ENCODE measurements at places on chromosomes 1 and 21.

- DNase-seq, result no peak
These were observed 68.3 kb downstream of the NENF start for GRCh38 chr1:212500983-212501382.

DNA sequence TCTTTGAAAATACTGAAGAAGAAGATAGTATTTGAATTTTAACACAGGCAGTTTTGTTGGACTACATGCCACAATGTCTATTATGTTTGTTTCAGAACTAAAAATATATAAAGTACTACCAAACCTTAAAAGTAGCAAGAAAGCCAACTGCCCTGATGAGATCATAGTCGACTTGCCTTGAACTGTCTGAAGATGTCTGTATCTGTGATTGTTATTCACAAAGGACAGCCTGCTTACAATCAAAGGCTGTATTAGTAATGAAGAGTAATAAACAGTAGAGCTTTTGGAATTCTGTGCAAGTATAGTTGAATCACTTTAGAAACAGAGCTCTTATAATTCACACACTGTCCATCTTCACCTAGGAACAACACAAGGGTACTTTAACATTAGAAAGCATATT, 228.3 kb downstream of the NCAM2 start:
- no peak for DNase-seq

- DNase-seq, result no peak
These were observed 13.2 kb upstream of the BEND5 start for GRCh38 chr1:48789903-48790302.

GRCh38 chr1:183019139-183019740, 4.0 kb upstream of the LAMC1 start:
- no peak for DNase-seq

- no peak for DNase-seq
These were observed 580 bp downstream of the DVL1 start for GRCh38 chr1:1348420-1349255.

Data from GM18507 (cell line).